ENCODE measurements at places on chromosomes 12 and 14.

- DNase-seq, result no peak
- no peaks in the 10 kb centered on the region for H3K4me1 ChIP-seq
- H3K36me3 ChIP-seq, result no peaks in the 10 kb centered on the region
- no peak overlapping the region for H3K4me3 ChIP-seq
- no peak overlapping the region for H3K27ac ChIP-seq
Measured at GRCh38 chr12:106566771-106567170, 16.0 kb upstream of the RFX4 start.

DNA sequence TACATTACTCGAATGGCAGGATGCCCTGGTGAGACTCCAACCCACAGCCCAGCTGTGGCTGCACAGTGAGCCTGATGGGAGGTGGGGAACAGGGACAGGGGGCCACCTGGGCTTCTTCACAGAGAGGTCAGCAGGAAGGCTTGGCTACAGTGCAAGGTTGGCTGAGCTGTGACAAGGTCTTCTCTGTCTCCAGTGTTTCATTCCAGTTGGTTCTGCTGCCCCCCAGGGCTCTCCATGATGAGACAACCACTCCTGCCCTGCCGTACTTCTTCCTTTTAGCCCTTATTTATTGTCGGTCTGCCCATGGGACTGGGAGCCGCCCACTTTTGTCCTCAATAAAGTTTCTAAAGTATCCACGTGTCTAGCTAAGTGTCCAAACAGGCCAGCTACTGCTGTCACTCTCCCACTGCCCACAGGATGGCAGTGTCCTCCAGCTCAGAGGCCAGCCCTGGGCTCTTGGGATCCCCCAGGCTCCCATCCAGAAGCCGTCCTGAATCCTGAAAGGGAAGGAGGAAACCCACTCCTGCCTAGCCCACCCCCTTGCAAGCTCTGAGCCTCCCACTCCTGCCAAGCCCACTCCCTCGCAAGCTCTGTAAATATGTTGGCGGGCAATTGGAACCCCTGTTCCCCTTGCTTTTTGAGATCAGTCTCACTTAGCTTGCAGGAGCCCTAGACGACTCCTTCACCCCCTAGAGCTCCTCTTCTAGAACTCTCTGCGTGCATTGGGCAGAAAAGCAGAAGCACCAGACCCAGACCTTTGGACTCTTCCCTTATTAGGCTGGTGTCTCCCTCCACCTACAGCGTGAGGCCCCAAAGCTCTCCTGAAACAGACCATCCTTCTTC, 5.4 kb downstream of the C1QL4 start:
- no peak for DNase-seq
- peaks cover 24% of the 10 kb centered on the region for H3K4me1 ChIP-seq
- H3K27ac ChIP-seq, result no peak overlapping the region
- H3K36me3 ChIP-seq, result no peaks in the 10 kb centered on the region

DNA sequence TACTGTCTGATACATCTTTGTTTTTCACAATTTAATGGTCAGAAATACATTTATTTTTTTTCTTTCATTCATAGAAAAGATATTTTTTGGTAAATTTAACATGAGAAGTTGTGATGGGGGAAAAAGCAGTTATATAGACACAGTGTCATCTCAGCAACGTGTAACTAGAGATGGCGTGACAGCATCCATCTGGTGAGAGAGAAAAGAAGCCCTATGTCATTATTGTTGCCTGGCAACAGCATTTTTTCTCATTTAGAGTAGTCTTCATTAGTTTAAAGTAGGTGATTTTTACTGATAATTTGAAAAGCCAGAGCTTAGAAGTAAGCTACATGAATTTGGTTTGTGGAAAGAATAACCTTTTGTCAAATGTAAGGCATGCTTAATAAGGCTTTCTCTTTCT, 128.6 kb downstream of the ACSS3 start:
- no peaks in the 10 kb centered on the region for H3K27me3 ChIP-seq
- no peak for DNase-seq
- no peaks in the 10 kb centered on the region for H3K4me1 ChIP-seq
- no peak overlapping the region for H3K27ac ChIP-seq
- no peak overlapping the region for H3K4me3 ChIP-seq

- H3K27ac ChIP-seq, result no peak overlapping the region
- H3K27me3 ChIP-seq, result no peaks in the 10 kb centered on the region
- H3K4me3 ChIP-seq, result no peak overlapping the region
- H3K36me3 ChIP-seq, result no peaks in the 10 kb centered on the region
- no peaks in the 10 kb centered on the region for H3K4me1 ChIP-seq
- no peak for DNase-seq
Measured at GRCh38 chr12:44544018-44544417, 332.1 kb downstream of the NELL2 start.

- H3K27me3 ChIP-seq, result no peaks in the 10 kb centered on the region
- H3K4me3 ChIP-seq, result no peak overlapping the region
- H3K27ac ChIP-seq, result no peak overlapping the region
- no peaks in the 10 kb centered on the region for H3K36me3 ChIP-seq
- no peaks in the 10 kb centered on the region for H3K4me1 ChIP-seq
- DNase-seq, result no peak
Measured at GRCh38 chr14:79906994-79907393, 304.3 kb downstream of the DIO2 start.

DNA sequence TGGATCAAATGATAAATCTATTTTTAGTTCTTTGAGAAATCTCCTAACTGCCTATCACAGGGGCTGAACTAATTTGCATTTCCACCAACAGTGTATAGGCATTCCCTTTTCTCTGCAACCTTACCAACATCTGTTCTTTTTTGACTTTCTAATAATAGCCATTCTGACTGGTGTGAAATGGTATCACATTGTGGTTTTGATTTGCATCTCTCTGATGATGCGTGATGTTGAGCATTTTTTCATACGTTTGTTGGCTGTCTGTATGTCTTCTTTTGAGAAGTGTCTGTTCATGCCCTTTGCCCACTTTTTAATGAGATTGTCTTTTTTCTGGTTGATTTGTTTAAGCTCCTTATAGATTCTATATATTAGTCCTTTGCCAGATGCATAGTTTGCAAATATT, 67.1 kb downstream of the IFNG-AS1 start:
- no peak overlapping the region for H3K4me3 ChIP-seq
- no peaks in the 10 kb centered on the region for H3K27me3 ChIP-seq
- H3K27ac ChIP-seq, result no peak overlapping the region
- no peak for DNase-seq
- H3K36me3 ChIP-seq, result no peaks in the 10 kb centered on the region

GRCh38 chr12:4251216-4251891, 22.2 kb upstream of the CCND2 start:
- H3K4me1 ChIP-seq, result no peaks in the 10 kb centered on the region
- no peak overlapping the region for H3K4me3 ChIP-seq
- DNase-seq, result no peak

- no peak for DNase-seq
- H3K27ac ChIP-seq, result no peak overlapping the region
- no peaks in the 10 kb centered on the region for H3K36me3 ChIP-seq
- no peak overlapping the region for H3K4me3 ChIP-seq
Measured at GRCh38 chr12:12022306-12022936, 48.3 kb upstream of the BCL2L14 start.

- peaks cover 30% of the 10 kb centered on the region for H3K36me3 ChIP-seq
- H3K27me3 ChIP-seq, result no peaks in the 10 kb centered on the region
- DNase-seq, result peak; percentile 97
- H3K27ac ChIP-seq, result peak overlapping the region; percentile 3
Measured at GRCh38 chr14:93939304-93940229, 12.4 kb downstream of the FAM181A start.

DNA sequence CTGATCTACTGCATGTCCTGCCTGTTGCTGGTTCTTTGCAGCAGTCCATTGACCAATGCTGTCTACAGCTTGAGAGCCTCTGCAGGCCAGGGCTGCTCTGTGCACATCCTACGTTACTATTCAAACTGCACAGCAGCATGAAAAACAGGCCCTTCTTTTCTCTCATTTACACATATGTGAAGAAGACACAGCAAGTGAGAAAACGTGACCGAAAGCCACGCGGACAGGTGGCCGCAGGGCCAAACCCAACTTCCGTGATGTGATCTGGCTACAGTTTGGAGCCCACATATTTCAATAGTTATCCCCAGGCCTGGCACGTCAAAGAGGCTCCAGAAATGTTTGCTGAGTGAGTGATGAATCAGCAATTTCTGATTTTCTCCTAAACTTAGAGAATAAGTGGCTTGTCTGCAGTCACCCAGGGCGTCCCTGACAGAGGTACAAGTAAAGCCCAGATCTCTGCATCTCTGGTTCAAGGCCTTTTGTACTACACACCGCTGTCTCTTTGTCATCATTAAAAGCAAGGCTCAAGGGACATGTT, 17.9 kb upstream of the TCL1B start:
- H3K4me1 ChIP-seq, result peaks cover 13% of the 10 kb centered on the region
- H3K4me3 ChIP-seq, result no peak overlapping the region
- H3K27me3 ChIP-seq, result peaks cover 3% of the 10 kb centered on the region
- no peak overlapping the region for H3K27ac ChIP-seq
- H3K36me3 ChIP-seq, result no peaks in the 10 kb centered on the region

- H3K27ac ChIP-seq, result no peak overlapping the region
- H3K4me3 ChIP-seq, result no peak overlapping the region
- peaks cover 42% of the 10 kb centered on the region for H3K36me3 ChIP-seq
- peaks cover 18% of the 10 kb centered on the region for H3K4me1 ChIP-seq
Measured at GRCh38 chr12:95484524-95484923, 10.6 kb downstream of the METAP2 start.

DNA sequence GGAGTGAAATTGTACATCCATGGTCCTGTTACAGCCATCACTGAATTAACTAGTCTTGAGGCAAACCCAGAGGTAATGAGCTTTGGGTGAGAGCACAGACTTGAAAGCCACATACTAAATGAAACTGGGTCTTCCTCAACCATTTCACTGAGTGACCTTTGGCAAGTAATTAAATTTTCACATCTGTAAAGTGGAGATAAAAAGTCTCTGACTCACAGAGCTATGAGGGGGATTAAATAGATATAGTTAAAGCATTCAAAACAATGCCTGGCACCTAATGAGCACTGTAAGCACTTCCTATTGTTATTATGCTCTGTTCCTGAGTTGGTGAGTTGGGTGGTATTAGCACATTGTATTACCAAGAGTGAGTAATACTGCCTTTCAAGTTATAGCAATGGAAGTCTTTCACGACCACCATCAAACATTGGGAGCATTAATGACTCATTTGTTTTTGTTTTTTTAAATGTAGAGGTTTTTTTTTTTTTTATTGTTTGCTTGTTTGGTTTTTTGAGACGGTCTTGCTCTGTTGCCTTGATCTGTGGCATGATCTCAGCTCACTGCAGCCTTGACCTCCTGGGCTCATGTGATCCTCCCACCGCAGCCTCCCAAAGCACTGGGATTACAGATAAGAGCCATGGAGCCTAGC, 12.5 kb upstream of the STRN3 start:
- H3K36me3 ChIP-seq, result no peaks in the 10 kb centered on the region
- peak overlapping the region; percentile 54 for H3K27ac ChIP-seq
- no peaks in the 10 kb centered on the region for H3K27me3 ChIP-seq
- no peak for DNase-seq

DNA sequence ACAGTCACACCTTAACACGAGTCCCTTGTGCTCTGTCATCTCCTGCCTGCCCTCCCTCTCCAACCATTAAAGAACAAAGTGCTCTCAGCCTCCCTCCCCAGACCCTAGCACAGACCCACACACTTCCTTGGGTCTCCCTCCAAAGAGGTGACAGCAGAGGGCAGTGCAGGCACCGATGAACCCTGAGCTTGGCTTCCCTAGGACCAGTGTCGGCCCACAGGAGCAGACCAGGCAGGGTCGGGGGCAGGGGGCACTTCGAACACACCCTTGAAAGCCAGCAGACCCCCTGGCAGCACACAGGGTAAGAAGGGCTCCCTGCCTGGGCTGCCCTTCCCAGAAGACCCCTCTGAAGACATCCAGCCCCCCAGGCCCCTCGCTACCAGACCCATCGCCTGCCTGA, 7.0 kb downstream of the CDK2AP1 start:
- no peaks in the 10 kb centered on the region for H3K27me3 ChIP-seq
- H3K4me3 ChIP-seq, result no peak overlapping the region
- H3K36me3 ChIP-seq, result no peaks in the 10 kb centered on the region
- no peak for DNase-seq
- peaks cover 28% of the 10 kb centered on the region for H3K4me1 ChIP-seq
- H3K27ac ChIP-seq, result no peak overlapping the region

GRCh38 chr14:59347915-59348314, 117.3 kb downstream of the GPR135 start:
- DNase-seq, result no peak
- H3K27ac ChIP-seq, result peak overlapping the region; percentile 42
- no peak overlapping the region for H3K4me3 ChIP-seq
- H3K27me3 ChIP-seq, result no peaks in the 10 kb centered on the region

DNA sequence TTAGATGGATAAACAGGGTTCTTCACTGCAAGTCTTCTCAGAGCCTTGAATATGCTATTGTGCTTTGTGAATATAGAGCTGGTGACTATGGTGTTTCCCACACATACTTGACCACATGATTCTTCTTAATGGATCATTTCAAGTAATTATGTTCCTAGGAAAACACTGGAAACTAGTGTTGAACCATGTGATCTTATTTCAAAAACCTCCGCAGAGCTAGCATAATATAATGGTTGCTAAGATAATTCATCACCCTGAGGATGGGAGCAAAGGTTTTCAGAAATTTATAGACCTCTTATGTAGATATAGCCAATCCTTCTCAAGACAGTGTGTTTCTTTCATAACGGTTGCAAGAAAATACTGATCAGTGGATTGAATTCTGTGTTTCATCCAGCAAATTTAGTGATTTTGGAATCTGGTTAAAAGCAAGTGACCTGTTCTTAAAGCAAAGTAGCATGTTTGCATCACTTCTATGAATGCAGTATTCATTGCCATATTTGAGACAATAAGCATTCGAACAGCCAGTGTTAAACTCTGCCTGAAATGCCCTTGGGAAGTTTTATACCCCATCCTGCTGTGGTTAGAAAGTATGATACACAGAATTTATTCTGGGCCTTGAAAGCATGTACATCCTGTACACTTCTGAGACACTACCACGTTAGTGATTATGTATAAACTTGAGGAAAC, 341.0 kb upstream of the E2F7 start:
- DNase-seq, result no peak
- no peaks in the 10 kb centered on the region for H3K27me3 ChIP-seq
- H3K4me1 ChIP-seq, result peaks cover 3% of the 10 kb centered on the region
- H3K27ac ChIP-seq, result no peak overlapping the region
- no peak overlapping the region for H3K4me3 ChIP-seq
- no peaks in the 10 kb centered on the region for H3K36me3 ChIP-seq

DNA sequence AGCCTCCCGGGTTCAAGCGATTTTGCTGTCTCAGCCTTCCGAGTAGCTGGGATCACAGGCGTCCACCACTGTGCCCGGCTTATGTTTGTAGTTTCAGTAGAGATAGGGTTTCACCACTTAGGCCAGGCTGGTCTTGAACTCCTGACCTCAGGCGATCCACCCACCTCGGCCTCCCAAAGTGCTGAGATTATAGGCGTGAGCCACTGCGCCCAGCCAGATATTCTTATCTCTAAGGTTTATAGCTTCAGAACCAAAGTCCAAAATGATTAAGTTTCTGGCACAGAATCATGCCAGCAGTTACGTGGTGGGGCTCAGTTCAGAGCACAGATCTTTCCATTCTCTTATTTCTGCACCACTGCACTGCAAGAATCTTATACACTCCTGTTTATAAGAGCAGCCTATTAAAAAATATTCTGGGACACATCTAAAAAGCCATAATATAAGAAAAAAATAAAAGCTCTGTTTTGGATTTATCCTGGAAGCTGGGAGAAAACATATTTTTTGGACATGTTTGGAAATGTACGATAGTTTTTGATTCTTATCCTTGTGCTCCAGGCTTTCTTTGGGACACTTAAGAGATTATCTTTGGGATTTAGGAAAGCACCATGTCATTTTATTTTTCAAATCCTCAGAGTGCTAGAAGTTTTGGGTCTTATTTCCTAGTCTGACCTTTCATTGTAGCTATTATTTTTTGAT, 129.6 kb downstream of the LMNTD1 start:
- no peaks in the 10 kb centered on the region for H3K27me3 ChIP-seq
- no peak overlapping the region for H3K27ac ChIP-seq
- no peaks in the 10 kb centered on the region for H3K36me3 ChIP-seq
- H3K4me1 ChIP-seq, result no peaks in the 10 kb centered on the region
- H3K4me3 ChIP-seq, result no peak overlapping the region
- DNase-seq, result no peak

Measured in spleen (tissue), 13 donors.